ENCODE measurements at places on chromosomes 7 and 10.
A peak's percentile ranks its signal among the peaks of the same experiment; 100 is the strongest.

DNA sequence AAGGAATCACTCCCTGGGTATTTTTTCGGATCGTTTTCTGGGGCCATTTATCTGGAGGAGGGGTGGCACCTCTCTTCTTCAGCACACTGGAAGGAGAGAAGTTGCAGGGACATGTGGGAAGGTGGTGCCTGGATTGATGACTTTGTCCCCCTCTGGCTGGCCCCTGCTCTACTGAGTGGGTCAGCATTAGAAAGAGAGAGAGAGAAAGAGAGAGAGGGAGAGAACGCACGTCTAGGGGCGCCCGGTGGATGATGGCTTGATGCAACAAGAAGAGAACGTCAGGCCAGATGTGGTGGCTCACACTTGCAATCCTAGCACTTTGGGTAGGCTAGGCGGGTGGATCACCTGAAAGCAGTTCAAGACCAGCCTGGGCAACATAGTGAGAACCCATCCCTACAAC, 5.5 kb upstream of the MUC12 start:
- DNase-seq: no peak

DNA sequence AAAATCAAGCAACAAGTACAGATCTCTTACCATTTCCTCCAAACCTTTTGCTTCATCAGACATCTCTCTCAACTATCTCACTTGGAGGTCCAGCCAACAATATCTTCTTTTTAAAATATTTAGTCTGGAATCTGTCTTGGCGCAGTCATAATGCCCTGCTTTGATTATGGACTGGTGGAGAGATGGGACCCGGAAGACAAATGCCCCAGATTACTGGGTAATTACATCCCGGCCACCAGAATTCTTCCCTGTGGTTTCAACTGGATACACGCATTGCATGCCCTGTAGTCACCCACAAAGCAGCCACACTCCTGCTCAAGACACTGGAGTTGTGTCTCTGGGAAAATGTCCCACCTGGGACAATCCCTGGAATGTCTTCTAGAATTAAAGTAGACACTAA, 65.5 kb downstream of the BPGM start:
- DNase-seq: no peak

DNA sequence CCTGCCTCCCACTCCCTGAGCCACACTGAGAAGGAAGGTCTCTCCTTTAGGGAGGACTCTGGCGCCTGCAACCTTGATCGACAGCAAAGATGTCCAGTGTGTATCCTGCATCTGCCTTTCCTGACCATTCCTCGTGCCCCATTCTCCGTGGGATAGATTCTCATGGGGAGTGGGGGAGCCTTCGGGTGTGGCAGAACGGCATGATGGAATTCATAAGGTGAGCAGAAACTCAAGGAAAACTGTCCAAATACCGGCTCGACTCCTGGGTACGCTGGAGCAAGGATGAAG, 636 bp upstream of the RARRES2 start:
- DNase-seq: no peak

GRCh38 chr10:4656576-4657194, 169.3 kb upstream of the AKR1E2 start:
- peak; percentile 85 for DNase-seq
